Heart left ventricle (tissue), 16 donors: ENCODE measurements at places on chromosomes 3 and 15.
A peak's percentile ranks its signal among the peaks of the same experiment; 100 is the strongest.

GRCh38 chr3:131388490-131388799 is 6.9 kb downstream of the NUDT16 start:
- H3K36me3 ChIP-seq: peaks cover 3% of the 10 kb centered on the region
- DNase-seq: no peak
- peaks cover 15% of the 10 kb centered on the region for H3K4me1 ChIP-seq
- H3K4me3 ChIP-seq: no peak overlapping the region
- H3K27me3 ChIP-seq: no peaks in the 10 kb centered on the region
- H3K27ac ChIP-seq: no peak overlapping the region

GRCh38 chr3:85790445-85791030 is 831.7 kb downstream of the CADM2 start:
- H3K27me3 ChIP-seq: no peaks in the 10 kb centered on the region
- no peak overlapping the region for H3K4me3 ChIP-seq
- no peak overlapping the region for H3K27ac ChIP-seq
- no peaks in the 10 kb centered on the region for H3K36me3 ChIP-seq
- H3K4me1 ChIP-seq: no peaks in the 10 kb centered on the region
- no peak for DNase-seq

- H3K4me1 ChIP-seq: peaks cover 14% of the 10 kb centered on the region
- no peak overlapping the region for H3K4me3 ChIP-seq
- peak overlapping the region; percentile 23 for H3K27ac ChIP-seq
- H3K27me3 ChIP-seq: no peaks in the 10 kb centered on the region
- H3K36me3 ChIP-seq: no peaks in the 10 kb centered on the region
Measured at GRCh38 chr15:62109982-62110851, 43.4 kb downstream of the C2CD4A start.

- H3K4me3 ChIP-seq: no peak overlapping the region
- H3K36me3 ChIP-seq: peaks cover 88% of the 10 kb centered on the region
- H3K27ac ChIP-seq: no peak overlapping the region
- H3K27me3 ChIP-seq: no peaks in the 10 kb centered on the region
Measured at GRCh38 chr3:33417066-33417673, 23.0 kb downstream of the UBP1 start.

- no peak for DNase-seq
- H3K36me3 ChIP-seq: peaks cover 81% of the 10 kb centered on the region
- H3K4me1 ChIP-seq: peaks cover 50% of the 10 kb centered on the region
- no peak overlapping the region for H3K4me3 ChIP-seq
- H3K27ac ChIP-seq: peak overlapping the region; percentile 17
Measured at GRCh38 chr15:52657338-52657737, 21.9 kb downstream of the ATOSA start.

GRCh38 chr3:156957715-156958114 is 131.6 kb downstream of the LEKR1 start:
- H3K36me3 ChIP-seq: no peaks in the 10 kb centered on the region
- H3K27ac ChIP-seq: no peak overlapping the region
- H3K4me3 ChIP-seq: no peak overlapping the region
- H3K4me1 ChIP-seq: no peaks in the 10 kb centered on the region
- no peak for DNase-seq

GRCh38 chr3:147915057-147915456 is 505.9 kb downstream of the ZIC1 start:
- no peak for DNase-seq
- no peak overlapping the region for H3K27ac ChIP-seq
- no peak overlapping the region for H3K4me3 ChIP-seq
- no peaks in the 10 kb centered on the region for H3K36me3 ChIP-seq
- H3K27me3 ChIP-seq: no peaks in the 10 kb centered on the region
- H3K4me1 ChIP-seq: no peaks in the 10 kb centered on the region

GRCh38 chr3:9861201-9861600 is 17.4 kb upstream of the RPUSD3 start:
- H3K4me3 ChIP-seq: no peak overlapping the region
- no peaks in the 10 kb centered on the region for H3K27me3 ChIP-seq
- H3K27ac ChIP-seq: no peak overlapping the region
- no peak for DNase-seq

- H3K4me3 ChIP-seq: no peak overlapping the region
- no peaks in the 10 kb centered on the region for H3K4me1 ChIP-seq
- H3K27me3 ChIP-seq: no peaks in the 10 kb centered on the region
- no peaks in the 10 kb centered on the region for H3K36me3 ChIP-seq
- DNase-seq: no peak
Measured at GRCh38 chr15:45148076-45149059, 18.6 kb downstream of the DUOX1 start.

- no peak for DNase-seq
- H3K4me1 ChIP-seq: no peaks in the 10 kb centered on the region
- H3K27ac ChIP-seq: no peak overlapping the region
Measured at GRCh38 chr3:123733805-123734526, 149.1 kb upstream of the HACD2 start.

DNA sequence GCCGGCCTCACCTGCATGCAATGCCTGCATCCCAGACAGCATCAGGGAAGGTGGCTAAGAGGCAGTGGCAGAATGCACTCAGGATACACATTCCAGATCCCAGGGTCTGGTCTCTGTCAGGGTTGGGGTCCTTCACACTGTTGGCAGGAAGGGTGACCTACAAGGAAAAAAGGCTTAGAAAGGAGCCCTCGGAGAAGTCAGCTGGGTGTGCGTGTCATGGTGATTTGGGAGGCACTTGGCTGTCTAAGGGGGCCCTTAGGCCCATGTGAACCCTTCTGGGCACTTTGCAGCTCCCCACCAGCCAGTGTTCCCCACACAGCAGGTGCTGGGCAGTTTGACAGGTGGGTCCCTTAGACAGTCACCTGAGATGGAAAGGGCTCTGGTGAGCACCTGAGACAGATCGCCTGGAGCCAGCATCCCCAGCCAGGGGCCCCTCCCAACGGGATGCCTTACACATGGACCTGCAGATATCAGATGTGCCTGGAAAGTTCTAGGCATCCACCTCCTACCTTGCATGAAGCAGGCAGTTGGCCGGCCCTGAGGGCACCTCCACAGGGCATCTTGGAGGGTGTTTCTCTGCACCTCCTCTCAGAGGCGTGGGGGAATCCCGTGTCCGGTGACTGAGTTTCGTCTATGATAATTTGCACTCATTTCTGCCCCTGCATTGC is 131.6 kb downstream of the LRRK1 start:
- H3K27me3 ChIP-seq: no peaks in the 10 kb centered on the region
- DNase-seq: no peak
- H3K4me1 ChIP-seq: no peaks in the 10 kb centered on the region
- H3K36me3 ChIP-seq: peaks cover 24% of the 10 kb centered on the region
- H3K4me3 ChIP-seq: no peak overlapping the region

DNA sequence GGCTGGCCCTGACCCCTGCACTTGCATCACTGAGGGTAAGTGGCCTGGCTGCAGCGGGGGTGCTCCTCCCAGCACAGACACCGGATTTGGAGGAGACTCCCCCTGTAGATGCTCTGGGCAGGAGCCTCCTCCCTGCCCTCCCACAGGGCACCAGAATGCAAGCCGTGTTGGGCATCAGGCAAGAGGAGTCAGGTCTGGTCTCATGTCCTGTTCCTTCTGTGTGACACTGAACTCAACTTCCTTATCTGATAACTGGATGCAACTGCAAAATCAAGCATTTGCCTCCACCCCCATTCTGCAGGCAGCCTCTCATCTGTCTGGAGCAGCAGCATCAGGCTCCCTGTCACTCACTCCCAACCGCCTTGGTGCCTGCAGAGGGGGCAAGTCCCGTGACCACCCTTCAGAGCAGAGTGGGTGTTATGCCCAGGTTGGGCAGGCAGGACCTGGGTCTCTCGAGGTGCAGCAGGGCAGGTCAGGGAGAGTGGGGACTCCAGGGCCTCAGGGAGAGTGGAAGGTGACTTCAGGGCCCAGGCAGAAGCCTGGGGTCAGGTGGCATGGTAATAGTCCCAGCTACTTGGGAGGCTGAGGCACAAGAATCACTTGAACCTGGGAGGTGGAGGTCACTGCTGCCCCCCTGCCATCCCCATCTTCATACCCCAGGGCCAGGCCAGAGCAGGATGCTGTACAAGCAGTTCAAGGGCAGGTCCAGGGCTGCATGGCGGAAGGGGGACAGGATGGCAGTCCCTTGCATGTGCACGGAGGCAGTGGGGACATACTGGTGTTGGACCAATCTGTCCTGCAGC is 10.5 kb upstream of the RPL29 start:
- peaks cover 42% of the 10 kb centered on the region for H3K4me1 ChIP-seq
- peak overlapping the region; percentile 19 for H3K27ac ChIP-seq
- DNase-seq: no peak
- H3K27me3 ChIP-seq: no peaks in the 10 kb centered on the region
- peak overlapping the region; percentile 26 for H3K4me3 ChIP-seq

DNA sequence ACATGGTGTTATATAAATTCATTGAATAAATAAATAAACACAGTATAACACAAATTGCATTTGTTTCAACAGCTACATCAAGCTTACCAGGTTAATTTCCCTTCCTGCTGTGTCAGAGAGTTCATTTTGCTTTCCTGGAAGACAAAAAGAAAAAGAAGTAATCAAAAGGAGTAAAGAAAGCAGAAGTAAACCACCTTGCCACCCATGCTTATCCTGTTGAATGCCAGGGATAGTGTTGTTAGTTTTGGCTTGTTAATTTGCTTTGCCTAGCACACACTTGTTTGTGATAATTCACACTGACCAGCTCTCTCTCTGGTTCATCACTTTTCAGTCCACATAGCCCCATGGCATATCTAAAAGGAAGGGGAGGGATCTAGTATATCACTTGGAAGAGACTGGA is 29.6 kb downstream of the BTLA start:
- no peak overlapping the region for H3K4me3 ChIP-seq
- H3K27ac ChIP-seq: no peak overlapping the region
- no peaks in the 10 kb centered on the region for H3K27me3 ChIP-seq
- DNase-seq: no peak
- H3K36me3 ChIP-seq: no peaks in the 10 kb centered on the region

GRCh38 chr3:141093971-141094684 is 43.0 kb downstream of the SPSB4 start:
- no peaks in the 10 kb centered on the region for H3K27me3 ChIP-seq
- peak; percentile 84 for DNase-seq
- no peaks in the 10 kb centered on the region for H3K36me3 ChIP-seq
- peaks cover 18% of the 10 kb centered on the region for H3K4me1 ChIP-seq
- peak overlapping the region; percentile 69 for H3K27ac ChIP-seq

DNA sequence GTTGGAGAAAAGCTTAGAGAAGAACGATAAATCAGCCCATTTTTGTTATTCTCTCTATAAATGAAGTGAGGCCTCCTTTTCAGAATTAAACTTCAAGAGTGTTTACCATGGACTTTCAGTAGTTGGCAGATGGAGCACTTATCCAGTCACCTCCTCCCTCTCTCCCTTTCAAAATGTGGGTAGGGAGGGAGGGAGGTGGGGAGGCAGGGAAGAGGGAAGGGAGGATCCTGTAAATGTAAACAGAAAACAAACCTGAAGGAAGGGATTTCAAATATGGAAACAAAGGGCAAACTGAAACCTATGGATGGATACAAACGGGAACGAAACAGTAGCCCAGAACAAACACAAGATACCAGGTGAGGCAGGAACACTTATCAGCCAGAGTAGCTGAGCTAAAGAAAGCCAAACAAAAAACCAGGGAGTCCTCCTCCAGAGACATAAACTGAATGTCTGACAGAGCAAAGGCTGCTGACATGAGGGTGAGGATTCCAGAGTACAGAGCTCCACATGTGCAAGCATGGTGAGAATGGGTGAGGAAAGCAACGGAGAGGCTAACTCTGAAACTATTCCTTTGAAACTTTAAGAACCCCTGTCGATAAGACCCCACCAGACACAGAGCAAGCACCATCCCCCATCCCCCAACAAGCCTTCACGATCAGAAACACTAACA is 41.0 kb upstream of the GP5 start:
- DNase-seq: no peak
- no peaks in the 10 kb centered on the region for H3K27me3 ChIP-seq
- no peaks in the 10 kb centered on the region for H3K4me1 ChIP-seq
- no peak overlapping the region for H3K4me3 ChIP-seq
- H3K27ac ChIP-seq: no peak overlapping the region

DNA sequence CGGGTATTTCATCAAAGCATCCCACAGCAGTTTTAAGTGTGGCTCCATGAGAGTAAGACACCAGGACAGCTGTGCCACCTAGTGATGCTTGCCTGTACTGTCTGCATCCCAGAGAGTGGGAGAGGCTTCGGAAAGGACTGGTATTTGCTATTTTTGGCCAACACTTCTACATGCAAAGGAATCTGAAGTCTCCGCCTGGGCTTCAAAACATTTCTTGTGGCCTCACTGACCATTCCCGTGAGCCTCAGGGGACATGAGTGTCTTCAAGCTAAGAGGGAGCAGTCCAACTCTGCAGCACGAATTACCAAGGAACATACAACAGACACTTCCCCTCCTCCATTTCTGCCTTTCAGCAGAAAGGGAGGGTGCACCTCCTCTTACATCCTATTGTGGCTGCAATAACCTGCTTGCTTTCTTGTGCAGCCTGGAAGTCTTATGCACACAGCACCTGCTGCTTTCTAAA is 177.5 kb downstream of the RORA start:
- H3K4me1 ChIP-seq: peaks cover 10% of the 10 kb centered on the region
- H3K36me3 ChIP-seq: no peaks in the 10 kb centered on the region
- H3K4me3 ChIP-seq: no peak overlapping the region
- no peak overlapping the region for H3K27ac ChIP-seq

GRCh38 chr15:49904296-49904695 is 214.7 kb downstream of the ATP8B4 start:
- no peaks in the 10 kb centered on the region for H3K27me3 ChIP-seq
- peaks cover 14% of the 10 kb centered on the region for H3K4me1 ChIP-seq
- no peak for DNase-seq

- no peaks in the 10 kb centered on the region for H3K36me3 ChIP-seq
- no peak for DNase-seq
- peaks cover 32% of the 10 kb centered on the region for H3K4me1 ChIP-seq
- H3K4me3 ChIP-seq: no peak overlapping the region
- no peak overlapping the region for H3K27ac ChIP-seq
Measured at GRCh38 chr15:52800828-52801747, 11.0 kb upstream of the ONECUT1 start.

GRCh38 chr15:91068966-91069365 is 31.1 kb upstream of the SV2B start:
- H3K4me3 ChIP-seq: no peak overlapping the region
- H3K27me3 ChIP-seq: no peaks in the 10 kb centered on the region
- no peaks in the 10 kb centered on the region for H3K4me1 ChIP-seq
- H3K36me3 ChIP-seq: no peaks in the 10 kb centered on the region
- no peak overlapping the region for H3K27ac ChIP-seq

GRCh38 chr15:26087395-26087794 is 224.3 kb upstream of the ATP10A start:
- no peaks in the 10 kb centered on the region for H3K27me3 ChIP-seq
- no peak overlapping the region for H3K4me3 ChIP-seq
- H3K27ac ChIP-seq: no peak overlapping the region
- no peaks in the 10 kb centered on the region for H3K36me3 ChIP-seq
- DNase-seq: no peak

- H3K27ac ChIP-seq: peak overlapping the region; percentile 79
- H3K27me3 ChIP-seq: no peaks in the 10 kb centered on the region
- no peak overlapping the region for H3K4me3 ChIP-seq
- H3K4me1 ChIP-seq: peaks cover 6% of the 10 kb centered on the region
Measured at GRCh38 chr3:186239321-186239720, 122.7 kb downstream of the DGKG start.

GRCh38 chr3:10262027-10262426 is 13.8 kb downstream of the TATDN2 start:
- H3K27me3 ChIP-seq: no peaks in the 10 kb centered on the region
- H3K4me3 ChIP-seq: no peak overlapping the region
- H3K4me1 ChIP-seq: peaks cover 7% of the 10 kb centered on the region
- no peak for DNase-seq
